ENCODE measurements at places on chromosomes 3 and 15.

DNA sequence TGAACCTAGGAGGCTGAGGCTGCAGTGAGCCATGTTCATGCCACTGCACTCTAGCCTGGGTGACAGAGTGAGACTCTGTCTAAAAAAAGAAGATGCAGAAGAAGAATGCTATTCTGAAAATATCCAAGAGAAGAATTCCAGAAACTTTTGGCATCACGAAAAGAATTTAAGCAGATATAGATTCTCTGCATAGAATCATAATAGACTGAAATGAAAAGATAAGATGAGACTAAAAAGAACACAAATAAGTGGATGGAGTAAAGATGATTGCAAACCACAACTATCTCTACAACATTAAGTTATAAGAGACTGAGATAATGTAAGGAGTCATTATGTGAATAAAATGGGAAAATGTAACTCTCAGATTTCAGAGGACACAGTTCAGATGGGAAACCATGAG is 140.7 kb upstream of the TMC3 start:
- DNase-seq, result no peak

DNA sequence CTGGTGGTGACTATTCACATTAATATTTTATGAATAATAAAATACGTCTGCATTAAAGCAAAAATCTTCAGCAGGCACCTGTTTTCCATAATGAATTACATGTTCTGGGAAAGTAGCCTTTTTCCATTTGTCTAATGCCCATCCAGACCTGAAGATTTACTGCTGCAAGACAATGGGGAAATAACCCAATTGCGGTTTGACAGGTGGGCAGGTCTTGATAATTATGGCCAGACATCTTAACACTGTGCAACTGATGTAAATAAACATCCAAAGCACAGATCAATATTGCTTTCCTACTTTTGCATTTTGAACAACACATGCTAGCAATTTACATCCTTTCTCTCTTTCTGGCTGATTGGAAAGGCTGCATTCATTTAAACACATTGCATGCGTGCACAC is 173.9 kb downstream of the MEIS2 start:
- DNase-seq, result no peak

GRCh38 chr3:9862391-9863057 is 17.5 kb downstream of the CIDEC start:
- DNase-seq, result no peak

DNA sequence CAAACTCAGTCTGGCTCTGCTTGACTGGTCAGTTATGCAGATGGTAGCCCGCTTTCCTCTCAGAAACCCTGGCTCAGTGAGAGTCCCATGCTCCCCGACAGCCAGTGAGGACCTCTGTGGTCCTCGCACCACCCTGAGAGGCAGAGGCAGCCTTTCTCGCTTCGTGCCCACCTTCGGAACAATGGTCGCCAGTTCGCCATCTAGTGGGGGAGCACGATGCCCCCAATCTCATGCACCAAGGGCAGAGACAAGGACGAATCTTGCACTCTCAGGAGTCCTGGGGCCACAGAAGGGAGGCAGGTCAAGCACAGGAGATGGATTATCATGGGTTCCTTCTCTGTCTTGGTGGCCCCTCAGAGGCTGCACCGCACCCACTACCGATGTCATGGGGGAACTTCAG is 75.2 kb downstream of the RHCG start:
- DNase-seq, result no peak

DNA sequence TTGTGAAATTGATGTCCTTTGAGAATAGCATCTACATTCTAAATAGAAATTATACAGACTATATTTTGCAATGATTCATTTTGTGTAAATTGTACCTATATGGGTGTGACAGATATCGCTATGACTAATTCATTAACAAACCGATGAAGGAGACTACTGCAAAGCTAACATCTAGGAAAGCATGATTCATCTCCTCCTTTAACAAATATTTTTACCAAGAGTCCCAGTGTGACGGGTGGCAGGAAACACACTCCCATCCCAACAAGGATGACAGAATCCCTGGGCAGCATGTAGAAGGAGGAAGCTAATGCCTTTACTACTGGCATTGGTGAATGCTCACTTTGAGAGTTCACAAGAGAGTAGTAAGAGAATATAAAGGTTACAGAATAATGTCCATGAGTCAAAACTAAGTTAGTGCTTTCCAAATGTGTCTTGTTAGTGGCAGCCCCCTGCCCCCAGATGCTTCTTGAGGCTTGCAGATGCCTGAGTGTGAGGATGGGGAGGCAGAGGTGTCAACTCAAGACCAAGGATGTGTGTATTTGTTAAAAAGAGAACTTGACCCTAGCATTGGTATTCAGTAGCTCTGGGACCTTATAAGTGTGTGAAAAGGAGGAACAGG is 180.6 kb downstream of the FMN1 start:
- DNase-seq, result no peak

- DNase-seq, result no peak
Measured at GRCh38 chr3:156311431-156311830, 191.1 kb downstream of the KCNAB1 start.

- no peak for DNase-seq
Measured at GRCh38 chr15:25250906-25251622, 187.8 kb downstream of the UBE3A start.

DNA sequence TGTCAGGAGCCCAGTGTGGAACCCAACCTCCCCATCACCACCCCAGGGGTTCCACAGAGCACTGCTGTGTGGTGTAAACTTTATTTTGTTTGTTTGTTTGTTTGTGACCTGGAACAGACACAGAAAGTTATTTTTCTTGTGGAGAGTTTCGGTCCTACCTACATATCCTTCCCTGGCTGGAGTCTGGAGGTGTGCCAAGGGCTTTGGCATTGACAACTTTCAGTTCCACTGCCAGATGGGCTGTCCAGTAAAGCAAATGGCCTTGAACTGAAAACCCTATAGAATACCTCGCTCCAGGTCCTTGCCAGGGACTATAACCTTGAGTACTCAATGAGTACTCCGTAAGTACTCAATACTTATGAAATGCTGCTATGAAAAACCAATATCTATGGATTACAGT is 103.5 kb downstream of the MITF start:
- no peak for DNase-seq

Measured in C1 segment of cervical spinal cord (tissue), 14 donors.